ENCODE measurements at places on chromosomes 12 and 14.

DNA sequence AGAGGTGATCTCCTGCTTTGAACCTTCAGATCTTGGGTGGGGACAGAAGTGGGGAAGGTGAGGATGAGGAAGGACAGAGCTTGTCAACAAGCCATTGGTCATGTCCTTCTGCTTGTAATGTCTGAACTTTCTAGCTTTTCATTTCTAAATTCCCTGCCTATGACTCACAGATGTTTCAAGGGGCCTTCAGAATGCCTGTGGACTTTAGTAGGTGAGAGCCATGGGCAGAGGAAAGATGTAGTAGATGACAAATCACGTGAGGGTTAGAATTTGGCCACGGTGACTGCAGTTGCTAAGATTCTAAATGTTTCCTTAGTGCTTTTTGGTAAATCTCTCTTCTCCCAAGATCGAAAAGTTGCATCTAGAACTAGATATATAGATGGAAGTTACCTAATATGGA, 18.7 kb upstream of the CREBL2 start:
- DNase-seq: no peak

DNA sequence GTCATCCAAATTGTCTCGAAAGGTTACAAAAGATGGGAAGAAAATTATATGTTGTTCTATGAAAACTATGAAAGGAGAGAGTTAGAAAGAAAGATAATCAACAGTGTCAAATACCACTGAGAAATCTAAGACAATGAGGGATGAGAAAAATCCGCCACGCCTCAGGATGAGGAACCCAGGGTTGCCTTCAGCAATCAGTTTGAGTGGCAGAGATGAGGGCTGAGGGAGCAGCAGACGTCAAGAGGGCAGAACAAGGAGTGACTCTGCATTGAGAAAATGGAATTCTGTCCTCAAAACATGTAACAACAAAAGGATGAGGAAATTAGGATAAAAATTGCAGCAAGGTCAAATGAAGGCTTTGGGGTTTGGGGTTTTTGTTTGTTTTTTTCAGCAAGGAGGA, 18.3 kb upstream of the OXA1L start:
- DNase-seq: no peak

GRCh38 chr12:27814851-27815591, 35.0 kb upstream of the MANSC4 start:
- no peak for DNase-seq

GRCh38 chr12:30746190-30746589, 8.6 kb downstream of the CAPRIN2 start:
- no peak for DNase-seq

GRCh38 chr12:71756054-71756690, 1.5 kb downstream of the RAB21 start:
- DNase-seq: no peak

Data from stimulated activated naive CD4-positive, alpha-beta T cell (primary cell).